Retina (tissue), 1 donor: ENCODE measurements at places on chromosomes 16 and 17.

DNA sequence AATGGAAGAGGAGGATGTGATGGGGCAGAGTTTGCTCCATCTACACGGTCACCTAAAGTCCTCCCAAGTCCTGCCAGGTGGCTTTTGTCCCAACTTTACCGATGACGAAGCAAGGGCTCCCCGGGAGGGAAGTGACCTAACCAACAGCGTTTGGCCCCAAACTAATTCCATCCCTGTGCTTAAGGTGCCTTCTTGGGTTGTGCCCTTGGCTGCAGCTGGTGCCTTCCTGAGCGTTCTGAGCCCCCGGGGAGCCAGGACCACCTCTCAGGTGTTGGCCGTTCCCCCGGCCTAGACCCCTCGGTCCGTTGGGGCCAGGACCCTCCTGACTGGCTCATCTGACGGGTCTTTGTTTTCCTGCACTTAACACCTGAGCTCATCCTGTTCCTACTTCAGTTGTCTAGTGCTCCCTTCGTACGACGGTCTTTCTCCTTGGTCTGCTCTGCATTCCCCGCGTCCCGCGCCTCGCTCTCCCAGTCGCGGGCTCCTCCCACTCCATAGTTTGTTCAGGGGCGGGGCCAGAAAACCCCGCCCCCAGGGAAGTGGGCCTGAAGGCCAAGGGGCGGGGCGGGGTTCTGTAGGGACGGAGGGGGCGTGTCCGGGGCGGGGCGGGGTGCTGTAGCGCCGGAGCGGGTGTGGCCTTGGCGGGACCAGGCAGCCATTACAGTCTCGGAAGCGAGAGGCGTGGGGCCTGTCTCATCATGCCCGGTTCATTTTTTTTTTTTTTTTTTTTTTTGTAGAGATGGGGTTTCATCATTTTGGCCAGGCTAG, 822 bp upstream of the ZSCAN10 start:
- peak; percentile 78 for DNase-seq

GRCh38 chr17:72119873-72120641, 763 bp upstream of the SOX9 start:
- peak; percentile 91 for DNase-seq

- no peak for DNase-seq
These were observed 4.2 kb upstream of the NDRG4 start for GRCh38 chr16:58495521-58496331.

GRCh38 chr16:66335704-66336329, 30.7 kb upstream of the CDH5 start:
- no peak for DNase-seq
